ENCODE measurements at places on chromosomes 5 and 9.

DNA sequence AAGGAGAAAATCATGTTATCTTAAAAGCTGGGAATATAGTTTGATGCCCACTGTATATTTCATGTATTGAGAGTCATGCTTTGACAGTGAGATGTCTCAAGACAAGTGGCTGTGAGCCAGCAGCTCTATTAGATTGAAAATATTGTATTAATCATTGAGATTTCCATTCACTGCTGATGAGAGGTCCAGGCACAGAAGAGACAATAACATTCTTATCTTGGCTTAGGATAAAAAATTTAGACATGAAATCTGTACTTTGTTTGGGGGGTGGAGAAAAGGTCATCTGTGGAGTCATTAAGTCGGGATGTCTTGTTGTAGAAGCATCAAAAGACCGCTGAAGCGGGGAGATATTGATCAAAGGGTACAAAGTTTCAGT, 97.9 kb upstream of the EQTN start:
- no peak for DNase-seq

GRCh38 chr5:19369048-19369447, 619.0 kb downstream of the CDH18 start:
- no peak for DNase-seq

- DNase-seq, result no peak
Measured at GRCh38 chr9:101514071-101514470, 19.6 kb upstream of the RNF20 start.

DNA sequence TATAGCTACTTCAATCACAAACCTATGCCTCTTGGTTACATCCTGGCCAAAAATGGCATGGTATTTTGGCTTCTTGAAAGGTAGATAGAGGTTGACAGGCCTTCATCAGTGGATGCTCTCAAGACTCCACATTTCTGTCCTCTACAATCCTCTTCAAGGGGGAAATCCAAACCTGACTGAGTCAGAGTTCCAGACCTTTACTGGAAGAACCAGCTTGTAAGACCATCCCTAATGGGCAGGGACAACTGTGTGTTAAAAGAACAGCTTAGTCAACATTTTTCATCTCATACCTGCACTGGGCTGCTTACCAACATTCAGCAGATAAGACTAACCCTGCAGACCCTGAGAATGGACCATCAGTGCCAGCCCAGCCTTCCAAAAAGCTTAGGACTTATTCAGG, 155.7 kb downstream of the CDK5RAP2 start:
- DNase-seq, result no peak

- DNase-seq, result no peak
Measured at GRCh38 chr5:171610686-171611085, 174.9 kb upstream of the SMIM23 start.

GRCh38 chr5:138543730-138544104, 681 bp upstream of the ETF1 start:
- no peak for DNase-seq

Measured in activated T-cell treated with anti-CD3 and anti-CD28 coated beads, Interleukin-2, amount 50 U/mL, for 1 hour (primary cell).